ENCODE measurements at places on chromosomes 4 and X.

GRCh38 chr4:137363496-137363895 lies 168.8 kb downstream of the PCDH18 start:
- DNase-seq, result no peak

DNA sequence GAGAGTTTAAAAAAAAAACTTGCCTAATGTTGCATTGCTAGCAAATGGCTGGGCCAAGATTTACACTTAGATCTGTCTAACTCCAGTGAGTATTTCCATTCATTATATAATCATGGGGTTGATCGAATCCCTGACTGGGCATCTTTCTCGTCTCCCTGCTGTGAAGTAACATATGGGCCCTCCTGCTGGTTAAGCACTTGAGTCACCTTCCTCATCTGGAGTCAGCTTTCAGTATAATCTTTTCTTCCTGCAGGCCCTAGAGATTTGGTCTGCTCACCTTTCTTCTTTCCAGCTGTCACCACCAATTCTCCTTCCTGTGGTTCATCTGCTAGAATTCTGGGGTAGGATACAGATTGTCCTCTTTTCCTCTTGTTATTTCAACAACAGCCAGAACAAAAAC lies 41.6 kb downstream of the TIGD2 start:
- DNase-seq, result no peak

DNA sequence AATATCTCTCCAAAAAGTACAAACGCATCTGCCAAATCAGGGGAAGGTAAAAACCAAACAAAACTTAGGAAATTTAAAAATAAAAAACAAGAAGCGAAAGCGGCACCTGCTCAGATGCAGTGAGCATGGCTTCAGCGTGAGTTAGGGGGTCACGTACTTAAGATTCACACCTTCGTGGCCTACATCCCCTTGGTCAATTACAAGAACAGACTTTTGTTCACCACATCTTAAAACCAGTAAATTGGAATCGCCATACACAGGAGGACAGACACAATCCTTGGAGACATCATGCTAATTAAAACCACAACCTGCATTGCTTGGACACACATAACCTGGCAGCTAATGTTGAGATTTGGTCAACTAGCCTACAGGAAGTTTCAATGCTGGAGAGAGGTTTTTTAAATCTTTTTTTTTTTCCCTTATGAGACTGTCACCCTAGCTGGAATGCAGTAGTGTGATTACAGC lies 12.5 kb upstream of the SEL1L3 start:
- no peak for DNase-seq

- no peak for DNase-seq
Observed at GRCh38 chr4:212438-213188, 88.3 kb downstream of the ZNF718 start.

DNA sequence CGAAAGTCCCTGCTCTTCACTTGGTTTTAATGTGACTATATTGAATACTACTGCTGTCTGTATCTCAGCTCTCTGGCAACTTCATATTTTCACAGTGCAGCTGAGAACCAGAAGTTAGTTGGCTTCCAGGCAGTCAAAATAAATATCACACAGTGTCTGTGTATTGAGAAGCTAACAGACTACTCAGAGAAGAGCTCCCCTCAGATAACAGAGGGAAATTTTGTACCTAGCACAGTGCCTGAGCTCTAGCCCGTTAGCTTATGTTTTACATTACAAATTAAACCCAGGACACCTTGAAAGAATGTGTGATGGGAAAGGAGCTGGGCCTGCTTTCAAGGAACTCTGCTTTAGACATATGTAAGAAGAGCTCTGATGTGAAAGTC lies 22.7 kb downstream of the JADE1 start:
- DNase-seq, result no peak

- DNase-seq, result no peak
Observed at GRCh38 chr4:41795796-41796385, 47.4 kb upstream of the PHOX2B start.

- no peak for DNase-seq
Observed at GRCh38 chr4:3849140-3849539, 83.0 kb downstream of the ADRA2C start.

DNA sequence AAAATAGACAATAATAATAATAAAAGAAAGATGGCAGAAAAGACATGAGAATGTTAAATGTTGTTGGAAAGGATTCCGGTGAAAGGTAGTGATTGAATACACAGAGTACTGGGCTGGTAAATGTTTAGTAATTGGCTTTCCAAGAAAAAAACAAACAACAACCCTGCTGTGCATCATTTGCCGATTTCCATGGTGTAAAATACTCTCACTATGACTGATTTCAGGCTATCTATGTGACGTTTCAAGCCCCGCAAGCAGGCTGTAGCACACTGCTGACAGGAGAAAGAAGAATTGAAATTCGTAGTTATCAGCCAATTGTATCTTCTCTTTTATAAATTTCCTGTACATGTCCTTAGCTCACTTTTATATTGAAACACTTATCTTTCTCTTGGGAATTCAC lies 13.6 kb upstream of the SEPTIN6 start:
- no peak for DNase-seq

DNA sequence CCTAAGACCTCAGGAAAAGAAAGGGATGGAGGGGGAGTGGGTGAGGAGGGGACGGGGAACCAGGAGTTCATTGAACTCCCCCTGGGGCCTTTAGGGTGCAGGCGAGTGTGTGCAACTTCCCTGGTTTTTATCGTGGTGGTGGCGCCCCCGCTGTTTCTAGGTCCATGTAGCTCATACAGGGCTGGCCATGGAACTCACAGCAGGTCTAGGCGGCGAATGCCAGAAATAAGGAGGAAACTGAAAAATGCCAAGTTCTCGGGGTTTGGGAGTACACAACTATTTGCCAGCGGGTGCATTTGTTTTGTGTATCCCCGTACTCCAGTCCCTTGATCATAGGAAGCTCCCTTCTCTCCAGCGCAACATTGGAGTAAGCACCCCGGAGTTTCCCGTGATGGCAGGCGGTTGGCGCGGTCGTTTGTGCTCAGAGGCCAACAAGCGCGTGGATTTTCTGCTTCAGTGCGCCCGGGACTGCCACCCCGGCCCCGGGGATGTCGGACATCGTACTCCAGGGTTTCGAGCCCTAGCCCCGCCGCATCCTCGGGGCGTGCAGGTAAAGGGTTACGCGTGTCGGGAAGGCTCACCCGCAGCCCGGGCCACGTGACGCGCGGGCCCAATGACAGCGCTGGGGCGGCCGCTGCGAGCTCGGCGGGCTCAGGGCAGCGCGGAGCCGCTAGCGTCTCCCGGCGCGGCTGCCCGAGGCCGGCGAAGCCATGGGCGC lies 208.9 kb downstream of the NWD2 start:
- no peak for DNase-seq

DNA sequence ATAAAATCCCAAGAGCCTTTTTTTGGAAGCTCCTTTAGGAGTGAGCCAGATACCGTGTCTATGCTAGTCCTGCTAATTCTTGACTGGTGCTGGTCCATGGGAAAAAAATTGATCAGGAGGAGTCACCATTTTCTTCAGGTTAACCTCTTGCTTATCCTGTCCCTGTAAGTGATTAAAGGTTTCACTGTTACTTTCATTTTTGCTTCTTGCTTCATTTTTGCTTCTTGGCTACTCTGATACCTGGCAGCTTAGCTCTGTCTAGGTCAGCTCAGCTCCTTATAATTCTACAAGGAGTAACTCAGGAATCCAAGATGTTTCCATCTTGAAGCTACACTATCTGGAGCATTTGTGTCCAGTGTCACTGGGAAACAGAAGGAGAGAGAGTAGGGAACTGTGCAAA lies 45.7 kb downstream of the AFM start:
- no peak for DNase-seq

DNA sequence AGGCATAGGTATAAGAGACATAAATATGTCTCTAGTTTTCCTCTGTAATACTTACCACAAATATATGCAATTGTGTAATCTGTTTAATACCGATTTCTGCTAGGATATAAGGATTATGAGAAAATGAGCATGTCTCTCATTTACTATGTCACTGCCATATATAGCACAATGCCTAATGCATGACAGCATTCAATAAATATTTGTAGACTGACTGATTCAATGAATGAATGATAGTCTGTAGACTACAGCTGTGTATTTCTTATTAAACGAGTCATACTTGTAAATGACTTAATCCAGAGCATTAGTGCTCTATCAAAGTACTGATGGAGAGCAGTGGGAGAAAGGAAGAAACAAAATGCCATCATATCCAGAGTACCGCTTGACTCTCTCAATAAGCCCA lies 175.6 kb downstream of the PPP3CA start:
- DNase-seq, result no peak

GRCh38 chr4:74873545-74874301 lies 59.2 kb upstream of the PARM1 start:
- DNase-seq, result no peak

DNA sequence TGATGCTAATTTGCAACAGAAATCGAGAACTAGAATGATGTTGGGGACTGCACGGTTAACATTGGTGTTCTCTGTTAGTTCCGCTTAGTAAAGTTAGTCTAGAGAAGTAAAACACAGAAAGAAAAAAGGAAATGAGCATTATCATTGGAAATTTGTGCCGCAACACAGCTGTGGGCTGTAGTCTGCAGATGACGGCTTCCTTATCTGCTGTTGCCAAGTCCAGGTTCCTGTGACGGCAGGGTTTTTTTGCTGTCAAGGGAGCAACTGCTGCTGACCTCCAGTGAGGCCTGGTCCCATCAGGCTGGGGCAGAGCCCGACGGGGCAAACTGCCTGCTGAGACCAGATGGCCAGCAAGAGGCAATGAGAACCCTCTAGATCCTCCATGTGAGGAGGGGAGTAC lies 38.9 kb upstream of the PHEX start:
- no peak for DNase-seq

- DNase-seq, result no peak
Observed at GRCh38 chrX:44775726-44776125, 68.1 kb upstream of the DUSP21 start.

- DNase-seq, result no peak
Observed at GRCh38 chrX:38634665-38635064, 73.3 kb downstream of the TSPAN7 start.

DNA sequence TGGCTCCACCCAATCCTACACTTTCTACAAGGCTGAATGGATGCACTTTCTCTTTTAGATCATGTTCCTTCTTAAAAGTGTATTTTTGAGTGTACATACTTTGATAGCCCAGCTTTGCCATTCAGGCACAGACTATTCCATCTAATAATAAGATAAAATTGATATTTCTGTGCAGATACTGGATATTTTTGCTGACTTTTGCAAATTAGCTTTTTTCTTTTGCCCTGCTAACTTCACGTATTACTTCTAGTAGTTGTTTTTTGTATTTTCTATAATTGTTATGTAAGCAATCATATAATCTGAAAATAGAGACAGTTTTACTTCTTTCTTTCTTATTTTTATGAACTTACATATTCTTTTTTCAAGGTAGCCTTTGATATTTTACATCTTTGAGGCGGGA lies 13.5 kb upstream of the GYPA start:
- DNase-seq, result no peak
